ENCODE measurements at places on chromosomes 13 and 19.

DNA sequence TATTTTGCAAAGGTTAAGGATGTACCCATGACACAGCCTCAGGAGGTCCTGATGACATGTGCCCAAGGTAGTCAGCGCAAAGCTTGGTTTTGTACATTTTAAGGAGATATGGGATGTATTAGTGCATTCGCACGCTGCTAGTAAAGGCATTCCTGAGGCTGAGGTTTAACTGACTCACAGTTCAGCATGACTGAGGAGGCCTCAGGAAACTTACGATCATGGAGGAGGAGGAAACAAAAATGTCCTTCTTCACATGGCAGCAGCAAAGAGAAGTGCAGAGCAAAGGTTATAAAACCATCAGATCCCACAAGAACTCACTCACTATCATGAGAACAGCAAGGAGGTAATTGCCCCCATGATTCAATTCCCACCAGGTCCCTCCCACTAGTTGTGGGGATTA is 1017.4 kb downstream of the EFNB2 start:
- no peak for DNase-seq

GRCh38 chr19:15298847-15299567 is 33.3 kb downstream of the BRD4 start:
- no peak for DNase-seq

- DNase-seq: no peak
Measured at GRCh38 chr19:844546-844971, 3.8 kb downstream of the PRTN3 start.

DNA sequence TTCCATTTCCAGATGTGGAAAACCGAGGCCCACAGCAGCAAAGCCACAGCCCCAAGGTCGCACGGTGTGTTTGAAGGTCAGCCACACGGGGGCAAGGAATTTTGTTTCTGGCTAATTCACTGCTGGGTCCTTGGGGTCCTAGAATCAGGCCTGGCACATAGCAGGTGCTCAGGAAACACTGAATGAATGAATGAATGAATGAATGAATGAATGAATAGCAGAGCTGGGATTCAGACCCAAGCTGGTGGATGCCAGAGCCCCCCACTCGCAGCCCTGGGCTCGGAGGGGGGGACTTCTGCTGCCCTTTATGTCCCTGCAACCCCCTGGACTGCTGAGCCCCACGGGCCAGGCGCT is 37.0 kb downstream of the ZNRF4 start:
- DNase-seq: no peak

DNA sequence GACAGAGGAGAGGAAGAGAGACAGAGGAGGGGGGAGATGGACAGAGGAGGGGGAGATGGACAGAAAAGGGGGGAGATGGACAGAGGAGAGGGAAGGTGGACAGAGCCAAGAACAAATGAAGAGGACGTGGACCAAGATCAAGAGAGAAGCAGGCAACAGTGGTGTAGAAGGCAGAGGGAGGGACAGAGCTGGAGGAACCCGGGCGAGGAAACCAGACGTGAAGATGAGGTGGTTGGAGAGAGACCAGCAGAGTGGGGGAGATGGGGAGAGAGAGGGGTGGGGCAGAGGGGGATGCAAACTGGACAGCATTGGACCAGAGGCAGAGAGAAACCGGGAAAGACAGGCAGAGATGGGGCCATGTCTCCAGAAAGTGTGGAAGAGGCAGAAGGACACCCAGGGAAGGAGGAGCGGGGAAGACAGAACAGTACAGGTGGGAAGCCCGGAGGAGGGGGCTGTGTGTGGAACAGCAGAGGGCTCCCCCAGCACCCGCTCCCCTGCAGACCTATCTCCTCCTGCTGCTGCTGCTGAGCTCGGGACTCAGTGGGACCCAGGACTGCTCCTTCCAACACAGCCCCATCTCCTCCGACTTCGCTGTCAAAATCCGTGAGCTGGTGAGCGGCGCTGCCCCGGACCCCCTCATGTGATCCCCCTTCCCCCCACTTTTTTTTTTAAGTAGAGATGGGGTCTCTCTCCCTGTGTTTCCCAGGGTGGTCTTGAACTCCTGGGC is 1.3 kb downstream of the FLT3LG start:
- no peak for DNase-seq

- no peak for DNase-seq
Measured at GRCh38 chr19:11102944-11103343, 13.7 kb downstream of the LDLR start.

DNA sequence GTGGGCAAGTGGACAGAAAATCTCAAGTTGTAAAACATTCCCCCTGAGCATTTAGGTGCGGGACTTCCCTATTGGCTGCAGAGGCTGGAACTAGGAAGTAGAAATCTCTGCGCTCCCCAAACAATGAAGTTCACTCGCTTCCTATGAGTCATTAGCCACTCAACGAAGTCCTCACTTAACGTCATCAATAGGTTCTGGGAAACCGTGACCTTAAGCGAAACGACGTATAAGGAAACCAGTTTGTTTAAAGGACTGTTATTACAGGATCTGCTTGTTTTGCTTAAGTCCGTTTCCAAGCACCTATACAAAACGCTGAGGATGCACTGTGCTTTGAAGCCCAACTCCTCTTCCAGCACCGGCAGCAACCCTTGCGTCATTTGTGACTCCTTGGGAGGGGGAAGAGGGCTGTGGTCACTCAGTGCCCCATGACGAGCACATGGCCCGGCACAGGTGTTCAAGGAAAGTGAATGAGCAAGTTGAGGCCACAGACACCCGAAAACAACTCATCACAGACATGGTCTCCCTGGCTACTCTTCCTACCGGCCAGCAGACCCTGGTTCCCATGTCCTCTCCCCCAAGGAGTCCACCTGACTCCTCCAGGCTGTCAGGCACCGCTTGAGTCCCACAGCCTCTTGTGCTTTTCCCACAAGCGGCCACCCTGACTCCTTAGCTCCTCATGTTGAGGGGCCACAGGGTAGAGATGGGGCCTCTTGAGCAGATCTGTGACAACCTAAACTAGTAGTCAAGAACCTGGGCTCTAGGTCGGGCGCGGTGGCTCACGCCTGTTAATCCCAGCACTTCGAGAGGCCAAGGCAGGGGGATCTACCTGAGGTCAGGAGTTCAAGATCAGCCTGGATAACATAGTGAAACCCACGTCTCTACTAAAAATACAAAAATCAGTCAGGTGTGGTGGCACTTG is 4.8 kb downstream of the RPS16 start:
- DNase-seq: no peak

DNA sequence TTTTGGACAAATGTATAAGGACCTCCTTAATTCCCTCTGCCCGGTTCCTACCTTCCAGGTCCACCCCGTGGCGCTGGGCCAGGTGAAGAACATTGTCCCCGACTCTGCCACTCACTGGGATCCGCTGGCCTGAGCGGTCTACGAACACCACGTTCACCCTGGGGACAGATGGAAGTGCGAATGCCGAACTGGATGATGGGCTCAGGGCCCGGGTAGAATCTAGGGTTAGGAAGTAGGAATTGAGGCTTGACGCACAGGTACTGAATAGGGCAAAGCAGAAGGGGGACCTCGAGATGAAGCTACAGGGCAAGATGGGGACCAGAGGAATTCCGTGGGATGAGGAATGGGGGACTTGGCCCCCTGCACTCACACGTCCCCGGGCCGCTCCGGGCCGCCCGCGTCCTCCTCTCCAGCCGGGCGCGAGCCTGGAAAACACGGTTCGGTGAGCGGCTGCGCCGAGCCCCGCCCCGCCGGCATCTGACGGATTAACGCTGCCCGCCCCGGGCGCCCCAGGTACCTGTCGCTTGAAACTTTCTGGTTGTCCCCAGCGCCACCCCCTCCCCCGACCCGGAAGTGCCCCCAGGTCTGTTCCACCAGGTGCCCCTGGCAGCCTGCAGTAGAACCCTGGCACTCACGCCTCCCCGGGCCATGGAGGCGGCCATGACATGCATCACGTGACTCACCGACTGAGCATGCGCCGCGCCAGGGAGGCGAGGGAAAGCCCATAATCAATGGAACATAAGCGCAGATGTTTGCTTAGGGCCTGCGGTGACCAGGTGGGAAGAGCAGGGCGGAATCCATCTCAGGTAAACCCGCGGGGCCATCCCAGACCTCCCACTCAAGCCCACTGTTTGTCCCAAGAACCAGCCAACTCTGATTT is at the start of gene FDX2:
TSS of gene FDX2 (minus strand) at position 681 of the 880 bp plus-strand sequence. CDS start at position 662, 19 bp downstream.
- DNase-seq: no peak

DNA sequence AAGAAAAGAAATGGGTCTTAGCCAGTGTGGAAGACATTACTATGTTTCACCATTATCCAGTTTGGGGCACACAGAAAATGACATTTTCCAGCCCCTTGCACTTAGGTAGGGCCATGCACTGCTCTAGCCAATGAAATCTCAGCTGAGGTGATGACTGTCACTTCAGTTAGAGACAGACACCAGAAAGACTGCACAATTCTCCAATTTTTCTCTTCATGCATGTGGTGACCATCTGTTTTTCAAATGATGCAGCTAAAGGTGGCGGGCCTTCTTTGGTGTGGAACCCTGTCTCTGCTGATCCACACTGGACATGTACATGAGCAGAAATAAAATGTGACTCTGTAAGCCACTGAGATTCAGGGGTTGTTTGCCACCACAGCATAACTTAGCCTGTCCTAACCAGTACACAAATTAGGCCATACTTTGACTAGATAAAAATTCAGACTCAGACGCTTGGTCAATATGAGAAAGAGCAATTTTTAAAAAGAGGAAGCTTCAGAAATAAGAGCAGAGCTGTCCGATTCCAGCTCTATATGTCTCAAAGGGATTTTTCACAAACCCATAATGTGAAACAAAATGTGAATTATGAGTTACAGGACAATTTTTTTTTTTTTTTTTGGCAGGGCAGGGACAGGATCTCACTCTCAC is 6.7 kb downstream of the ZNF565 start:
- no peak for DNase-seq

DNA sequence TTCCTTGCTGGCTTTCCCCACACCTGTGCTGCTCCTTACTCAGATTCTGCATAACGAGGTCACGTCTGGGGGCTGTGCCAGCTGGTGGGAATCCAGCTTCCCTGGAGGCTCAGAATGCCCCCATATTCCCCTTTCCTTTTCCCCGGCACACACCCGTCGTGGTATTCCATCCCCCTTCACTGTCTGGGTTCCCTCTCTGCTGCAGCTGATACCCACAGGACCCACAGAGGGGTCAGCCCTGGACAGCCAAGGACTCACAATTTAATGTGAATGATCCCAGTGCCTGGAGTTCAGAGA is 4.2 kb upstream of the MYH14 start:
- DNase-seq: no peak

GRCh38 chr13:66716538-66716937 is 513.6 kb downstream of the PCDH9 start:
- DNase-seq: no peak

GRCh38 chr13:44142540-44142867 is 231.1 kb upstream of the SERP2 start:
- no peak for DNase-seq

- peak; percentile 34 for DNase-seq
Measured at GRCh38 chr19:48746738-48747575, at the start of gene IZUMO1. TSS of gene IZUMO1 (minus strand) at chr19:48746909. CDS start at chr19:48745859, 1,050 bp downstream.

DNA sequence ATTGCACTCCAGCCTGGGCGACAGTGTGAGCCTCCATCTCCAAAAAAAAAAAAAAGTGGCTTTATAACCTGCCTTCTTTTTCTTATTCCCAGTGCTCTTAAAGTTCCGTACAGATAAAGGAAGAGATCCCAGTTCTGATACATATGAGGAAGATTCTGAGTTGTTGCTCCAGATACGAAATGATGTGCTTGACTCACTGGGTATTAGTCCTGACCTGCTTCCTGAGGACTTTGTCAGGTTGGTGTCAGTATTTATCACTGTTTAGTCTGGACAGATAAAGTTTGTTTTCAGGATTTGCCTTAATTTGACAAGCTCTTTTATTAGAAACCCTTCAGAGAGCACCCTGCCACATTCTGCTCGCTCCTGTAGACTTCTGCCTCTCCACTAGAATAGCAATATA is 33.9 kb downstream of the BBC3 start:
- no peak for DNase-seq

DNA sequence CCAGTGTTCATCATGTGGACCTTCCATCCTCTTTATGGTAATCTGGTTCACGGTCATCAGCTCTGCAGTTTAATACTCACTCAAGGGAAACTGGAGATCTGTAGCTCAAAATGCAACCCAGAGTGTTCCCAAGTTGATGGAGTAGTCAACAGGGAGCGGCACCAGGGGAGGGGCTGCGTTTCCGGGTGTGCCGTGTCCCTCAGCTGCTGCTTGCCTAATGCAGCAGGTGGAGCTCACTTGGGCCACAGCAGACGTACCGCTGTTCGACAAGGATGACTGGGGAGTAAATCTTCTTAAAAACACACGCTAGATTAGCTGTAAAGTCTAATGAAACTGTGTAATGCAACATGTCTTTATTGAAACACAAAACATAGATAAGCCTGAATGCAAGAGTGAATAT is 81.1 kb downstream of the TNFSF13B start:
- no peak for DNase-seq

- DNase-seq: no peak
Measured at GRCh38 chr13:55013051-55013450, 1984.4 kb downstream of the OLFM4 start.

GRCh38 chr13:21573920-21574712 is 29.9 kb downstream of the MICU2 start:
- no peak for DNase-seq

GRCh38 chr19:29003641-29004409 is 209.1 kb downstream of the UQCRFS1 start:
- no peak for DNase-seq

DNA sequence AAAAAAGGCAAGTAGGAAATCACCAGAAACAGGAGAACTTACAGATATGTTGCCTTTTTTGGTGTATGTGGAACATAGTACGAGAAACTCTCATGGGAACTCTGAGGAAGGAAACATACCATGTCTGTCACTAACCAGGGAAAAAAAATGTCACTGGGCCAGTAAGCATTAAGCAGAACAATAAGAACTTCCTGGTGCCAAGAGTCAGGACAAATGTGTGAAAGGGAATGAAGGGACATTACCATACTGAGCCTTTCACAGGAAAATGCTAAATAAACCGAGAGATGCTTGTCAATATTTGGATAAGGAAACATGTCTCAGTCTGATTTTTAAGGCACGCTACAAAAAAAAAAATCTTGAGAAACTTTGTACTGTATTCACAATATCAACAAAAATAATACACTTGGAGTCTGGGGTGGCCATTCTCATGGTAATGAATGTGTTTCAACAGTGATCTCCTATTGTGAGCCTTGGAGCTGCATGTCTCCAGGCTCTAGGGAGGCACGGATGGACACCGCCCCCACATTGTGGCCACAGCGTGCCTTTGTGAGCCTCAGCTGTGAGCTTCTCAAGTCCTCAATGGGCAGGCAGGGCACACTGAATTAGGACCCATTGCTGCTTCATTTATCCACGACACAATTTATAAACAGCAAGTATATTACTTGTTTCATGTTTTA is 113.0 kb upstream of the ARGLU1 start:
- no peak for DNase-seq

GRCh38 chr13:43988302-43988701 is 108.6 kb downstream of the LACC1 start:
- DNase-seq: no peak

- DNase-seq: no peak
Measured at GRCh38 chr19:33426621-33427361, 53.3 kb downstream of the CEBPG start.

Measured in bone marrow (tissue), 2 donors.